Right renal pelvis (tissue), 4 donors: ENCODE measurements at places on chromosomes 2 and 18.
A peak's percentile ranks its signal among the peaks of the same experiment; 100 is the strongest.

- DNase-seq = no peak
Observed at GRCh38 chr2:138493334-138493733, 8.2 kb upstream of the SPOPL start.

- DNase-seq = no peak
Observed at GRCh38 chr2:25125189-25125588, 43.2 kb downstream of the POMC start.

GRCh38 chr2:72745679-72746368 is 80.0 kb downstream of the EXOC6B start:
- DNase-seq = peak; percentile 49

DNA sequence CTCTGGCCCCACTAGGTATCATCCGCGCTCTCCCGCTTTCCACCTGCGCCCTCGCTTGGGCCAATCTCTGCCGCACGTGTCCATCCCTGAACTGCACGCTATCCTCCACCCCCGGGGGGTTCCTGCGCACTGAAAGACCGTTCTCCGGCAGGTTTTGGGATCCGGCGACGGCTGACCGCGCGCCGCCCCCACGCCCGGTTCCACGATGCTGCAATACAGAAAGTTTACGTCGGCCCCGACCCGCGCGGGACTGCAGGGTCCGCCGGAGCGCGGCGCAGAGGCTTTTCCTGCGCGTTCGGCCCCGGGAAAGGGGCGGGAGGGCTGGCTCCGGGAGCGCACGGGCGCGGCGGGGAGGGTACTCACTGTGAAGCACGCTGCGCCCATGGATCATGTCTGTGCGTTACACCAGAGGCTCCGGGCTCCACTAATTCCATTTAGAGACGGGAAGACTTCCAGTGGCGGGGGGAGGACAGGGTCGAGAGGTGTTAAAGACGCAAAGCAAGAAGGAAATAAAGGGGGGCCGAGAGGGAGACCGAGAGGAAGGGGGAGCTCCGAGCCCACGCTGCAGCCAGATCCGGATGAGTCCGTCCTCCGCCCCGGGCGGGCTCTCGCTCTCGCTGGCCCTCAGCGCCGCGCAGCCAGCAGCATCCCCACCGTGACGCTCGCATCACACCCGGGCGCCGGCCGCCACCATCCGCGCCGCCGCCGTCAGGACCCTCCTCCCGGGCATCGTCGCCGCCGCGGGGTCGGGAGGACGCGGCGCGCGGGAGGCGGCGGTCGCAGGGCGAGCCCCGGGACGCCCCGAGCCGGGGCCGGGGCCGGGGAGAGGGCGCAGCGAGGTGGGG is 664 bp downstream of the NETO1 start:
- DNase-seq = no peak

DNA sequence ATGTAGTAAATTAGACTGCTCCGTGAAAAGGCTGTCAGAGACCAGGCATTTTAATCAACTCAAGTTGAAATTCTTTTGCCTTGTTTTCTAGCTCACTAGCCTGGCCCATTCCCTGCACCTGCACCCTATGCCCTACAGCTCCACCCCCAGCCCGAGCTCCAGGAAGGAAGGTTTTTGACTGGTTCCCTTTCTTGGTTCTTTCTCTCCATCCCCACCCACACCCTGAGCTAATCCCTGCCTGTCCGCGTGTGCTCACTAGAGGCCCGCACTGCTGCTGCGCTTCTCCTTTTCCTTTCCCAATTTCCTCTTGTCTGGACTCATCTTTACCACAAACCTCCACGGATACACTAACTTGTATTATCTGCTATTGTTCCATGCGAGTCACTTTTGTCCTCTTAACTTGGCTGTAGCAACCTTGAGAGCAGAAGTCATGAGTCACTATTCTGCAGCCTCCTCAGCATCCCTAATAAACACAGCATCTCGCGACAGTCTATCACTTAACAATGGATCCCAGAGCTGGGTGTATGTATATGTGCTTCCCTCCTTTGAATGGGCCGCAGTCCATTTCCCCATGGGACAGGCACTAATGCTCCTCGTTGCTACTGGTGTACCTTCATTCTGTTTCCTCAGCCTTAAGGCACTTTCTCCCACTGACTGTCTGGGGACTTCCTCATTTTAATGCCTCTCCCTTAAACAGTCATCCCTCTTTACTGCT is 36.5 kb downstream of the COLEC12 start:
- DNase-seq = no peak

GRCh38 chr18:12741351-12741750 is 38.5 kb downstream of the PSMG2 start:
- DNase-seq = no peak

DNA sequence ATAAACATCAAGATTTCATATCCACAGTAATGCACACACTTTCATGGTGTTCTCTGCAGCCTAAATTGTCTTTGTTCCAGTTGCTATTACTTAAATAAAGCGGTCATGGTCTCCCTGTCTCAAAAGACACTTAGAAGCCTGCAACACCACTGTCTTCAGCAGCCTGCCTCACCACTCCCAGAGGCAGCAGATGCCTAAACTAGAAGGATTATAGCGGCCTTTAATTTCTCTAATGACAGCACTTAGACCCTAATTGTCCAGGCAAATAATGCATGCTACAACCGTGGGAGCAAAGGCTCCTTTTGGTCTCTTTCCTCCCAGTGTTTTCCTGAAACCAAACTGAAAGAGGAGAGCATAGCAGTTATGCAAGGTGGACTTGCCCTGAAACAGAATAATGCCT is 248.8 kb upstream of the SLC39A10 start:
- DNase-seq = no peak

DNA sequence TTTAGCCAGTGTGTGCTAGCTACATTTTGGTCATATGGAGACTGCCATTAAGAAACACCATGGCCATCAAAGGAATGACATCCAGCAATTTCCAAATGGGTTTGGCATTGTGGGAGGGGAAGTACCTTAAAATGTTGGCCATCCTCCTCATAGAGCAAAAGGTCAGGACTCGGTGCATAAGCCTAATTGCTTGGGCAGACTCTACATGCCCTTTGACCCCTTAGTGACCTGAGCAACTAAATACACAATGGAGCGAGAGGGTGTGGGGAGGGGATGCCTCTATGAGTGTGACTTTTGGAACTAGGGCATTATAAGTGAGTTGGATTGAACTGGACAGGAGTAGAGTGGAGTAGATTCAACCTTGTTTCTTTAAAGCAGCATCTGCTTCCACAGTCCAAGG is 44.9 kb downstream of the NRP2 start:
- no peak for DNase-seq

GRCh38 chr2:111918383-111918806 is 20.0 kb downstream of the MERTK start:
- no peak for DNase-seq

- DNase-seq = no peak
Observed at GRCh38 chr18:79863161-79864005, 65.6 kb downstream of the KCNG2 start.

- DNase-seq = no peak
Observed at GRCh38 chr2:119088416-119088815, 70.1 kb downstream of the C1QL2 start.

- DNase-seq = no peak
Observed at GRCh38 chr2:30022444-30023071, 101.2 kb upstream of the ALK start.

- DNase-seq = no peak
Observed at GRCh38 chr2:182827182-182827879, 39.1 kb downstream of the FRZB start.

GRCh38 chr2:13584020-13584419 is 867.3 kb downstream of the TRIB2 start:
- DNase-seq = no peak

GRCh38 chr2:216850665-216851322 is 9.1 kb downstream of the TNP1 start:
- DNase-seq = no peak

DNA sequence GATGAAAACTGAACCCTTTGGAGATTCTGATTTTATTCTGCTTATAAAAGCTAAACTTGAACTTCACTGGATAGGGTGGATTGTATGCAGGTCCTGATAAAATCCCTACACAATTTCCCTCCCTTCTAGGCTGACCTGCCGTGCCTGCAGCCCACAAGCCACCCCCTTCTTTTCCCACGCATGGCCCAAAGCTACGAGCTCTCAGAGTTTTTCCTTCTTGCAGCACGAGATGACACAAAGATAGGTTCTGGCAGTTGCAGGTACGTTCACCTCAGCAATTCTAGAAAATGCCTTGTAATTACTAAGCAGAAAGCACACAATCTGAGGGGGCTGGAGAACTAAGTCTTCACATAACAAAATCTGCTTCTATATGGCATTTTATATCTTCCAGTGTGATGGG is 110.6 kb upstream of the ATP8B1 start:
- DNase-seq = no peak

- DNase-seq = peak; percentile 15
Observed at GRCh38 chr2:163191372-163191771, 352.8 kb upstream of the KCNH7 start.

- no peak for DNase-seq
Observed at GRCh38 chr2:227248876-227249275, 76.2 kb upstream of the MFF start.
